Spleen (tissue), 13 donors: ENCODE measurements at places on chromosomes 3 and 15. TPM values are rescaled to one million over a fixed set of nuclear protein-coding genes. Genes with fewer than 3 reads are reported as not detected.

GRM7 gene
- polyA plus RNA-seq = not detected

DNA sequence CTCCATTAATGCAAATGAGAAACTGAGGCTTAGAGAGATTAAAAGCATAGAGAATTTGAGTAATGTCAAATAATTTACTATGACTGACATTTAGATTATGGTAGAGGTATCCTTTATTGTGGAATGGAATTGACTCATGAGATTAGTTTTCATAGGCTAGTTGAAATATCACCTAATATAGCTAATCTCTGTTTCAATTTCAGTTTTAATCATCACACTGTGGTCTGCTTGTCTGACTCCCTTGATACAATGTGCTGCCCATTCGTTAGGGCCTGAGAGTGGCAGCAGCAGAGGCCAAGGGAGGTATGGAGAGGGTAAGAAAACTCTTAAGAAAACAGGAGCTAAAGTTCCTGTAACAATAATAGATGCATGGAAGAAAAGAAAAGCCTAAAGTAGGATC is 13.2 kb upstream of the ZBTB20 start:
- DNase-seq = no peak

DNA sequence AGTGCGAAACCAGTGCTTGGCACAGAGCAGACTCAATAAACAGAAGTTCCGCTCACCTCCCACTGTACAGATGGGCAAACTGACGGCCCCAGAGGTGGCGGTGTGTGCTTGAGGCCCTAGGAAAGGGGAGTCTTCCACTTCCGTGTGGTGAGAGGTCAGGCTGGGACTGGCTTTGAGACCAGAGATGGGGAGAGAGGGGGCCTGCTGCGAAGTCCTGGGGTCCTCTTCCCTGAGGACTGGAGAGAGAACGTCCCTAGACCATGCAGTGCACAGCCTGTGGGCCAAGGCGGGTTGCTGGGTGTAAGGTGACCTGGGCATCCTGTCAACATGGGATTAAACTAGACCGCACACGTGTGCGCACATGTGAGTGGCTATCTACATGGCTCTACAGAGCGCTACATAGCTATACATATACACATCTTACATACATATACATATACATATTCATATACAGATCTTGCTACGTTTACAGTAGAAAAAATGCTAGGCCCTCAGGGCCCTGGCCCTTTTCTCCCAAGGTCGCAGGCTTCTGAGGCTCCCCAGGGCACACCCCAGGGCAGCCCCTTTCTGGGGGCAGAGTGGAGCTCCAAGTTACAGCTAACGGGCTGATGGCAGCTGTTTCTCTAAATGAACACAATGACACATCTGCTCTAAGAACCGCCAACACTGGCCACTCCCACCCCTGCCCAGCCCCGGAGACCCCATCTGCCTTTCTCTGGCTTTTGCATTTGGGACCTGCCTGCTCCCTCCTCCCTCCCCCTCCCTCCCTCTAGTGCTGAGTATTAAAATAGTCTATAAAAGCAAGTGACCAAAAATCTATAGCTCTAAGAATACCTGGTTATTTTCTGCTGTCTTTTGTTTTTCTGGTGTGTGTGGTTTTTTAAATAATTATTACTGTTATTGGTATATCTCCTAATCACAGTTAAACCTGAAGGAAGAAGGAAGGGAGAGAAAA is 47.0 kb downstream of the HCN4 start:
- DNase-seq = peak; percentile 50

SLCO2A1 gene
- polyA plus RNA-seq = 4.8 TPM

- no peak for DNase-seq
These were observed 69.8 kb upstream of the BFSP2 start for GRCh38 chr3:133330065-133330464.

GRCh38 chr3:46921871-46922271 is 44.4 kb downstream of the PTH1R start:
- DNase-seq = peak; percentile 61

DNA sequence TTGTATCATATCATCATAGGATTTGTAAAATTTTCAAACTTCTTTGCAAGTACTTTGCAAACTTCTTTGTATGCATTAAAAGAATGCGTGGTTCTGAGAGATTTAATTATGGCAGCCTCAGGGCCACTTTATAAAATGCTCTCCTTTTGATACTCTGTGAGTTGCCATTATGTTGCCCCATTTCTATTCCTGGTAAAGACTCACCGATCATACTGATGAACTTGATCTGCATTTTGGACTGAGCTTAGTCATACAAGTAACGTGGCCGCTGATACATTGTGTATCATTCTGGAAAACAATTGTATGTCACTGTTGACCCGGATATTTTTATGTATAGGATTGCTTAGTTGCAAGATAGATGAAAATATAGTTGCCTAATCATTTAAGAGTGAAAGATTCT is 38.8 kb downstream of the AKAP13 start:
- DNase-seq = no peak

UPK1B gene
- polyA plus RNA-seq = not detected

DNA sequence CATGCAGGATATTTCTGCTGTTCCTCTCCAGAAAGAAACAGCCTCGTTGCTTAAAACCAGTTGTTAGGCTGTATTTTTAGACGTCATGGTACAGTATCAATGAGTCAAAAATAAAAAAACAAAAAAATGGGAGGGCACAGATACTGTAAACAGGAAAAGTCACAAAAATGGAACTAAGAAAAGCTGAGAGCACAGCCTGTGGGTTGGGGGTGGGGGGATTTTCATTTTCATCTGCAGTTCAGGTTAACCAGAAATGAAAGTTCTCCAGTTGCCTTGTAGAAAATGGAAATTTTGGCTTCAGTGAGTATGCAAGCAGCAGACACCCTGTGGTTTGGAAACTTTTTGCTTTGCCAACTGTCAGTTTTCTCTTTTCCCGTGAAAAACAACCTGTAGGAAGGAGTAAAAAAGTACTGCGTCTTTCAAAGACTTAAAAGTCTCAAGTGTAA is 59.0 kb downstream of the FRMD4B start:
- no peak for DNase-seq

- DNase-seq = no peak
These were observed 137.4 kb downstream of the MBNL1 start for GRCh38 chr3:152405915-152406802.

DNA sequence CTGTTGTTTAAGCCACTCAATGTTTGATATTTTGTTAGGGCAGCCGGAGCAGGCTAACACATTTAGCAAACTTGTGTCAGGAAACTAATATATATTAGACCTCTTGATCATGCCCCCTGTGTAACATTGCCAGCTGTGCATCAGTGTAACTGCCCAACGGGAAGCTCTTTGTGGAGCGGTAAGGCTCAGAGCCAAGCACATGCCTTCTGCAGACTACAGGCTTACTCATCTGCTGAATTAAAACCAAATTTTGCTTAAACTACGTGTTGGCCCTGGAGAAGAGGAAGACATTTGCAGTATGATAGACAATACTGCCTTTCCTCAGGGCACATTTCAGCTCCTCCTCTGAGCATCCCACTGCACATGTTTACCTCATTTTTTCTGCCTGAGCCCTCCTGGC is 50.5 kb upstream of the KCNMB2 start:
- no peak for DNase-seq

DNA sequence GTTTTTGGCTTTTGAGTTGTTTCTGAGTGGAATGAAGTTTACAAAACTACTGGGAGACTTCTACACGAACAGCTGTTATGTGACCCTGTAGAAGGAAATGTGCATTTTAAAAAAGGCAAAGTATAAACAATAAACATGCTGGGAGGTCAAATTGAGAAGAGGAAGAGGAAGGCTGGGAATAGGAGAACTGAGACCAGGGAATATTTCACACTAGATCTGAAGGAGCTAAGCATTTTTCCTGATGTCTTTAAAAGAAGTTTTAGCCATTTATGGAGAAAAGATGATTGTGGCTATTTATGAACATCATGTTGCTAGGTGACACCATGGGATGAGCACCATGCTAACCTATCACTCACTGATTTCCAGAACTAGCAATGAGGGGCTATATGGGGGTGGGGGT is 76.3 kb upstream of the FAM98B start:
- no peak for DNase-seq

GOLGA6B gene
- polyA plus RNA-seq = not detected

STAB1 gene
- polyA plus RNA-seq = 1,275 TPM

USP13 gene
- polyA plus RNA-seq = 1.1 TPM

DNA sequence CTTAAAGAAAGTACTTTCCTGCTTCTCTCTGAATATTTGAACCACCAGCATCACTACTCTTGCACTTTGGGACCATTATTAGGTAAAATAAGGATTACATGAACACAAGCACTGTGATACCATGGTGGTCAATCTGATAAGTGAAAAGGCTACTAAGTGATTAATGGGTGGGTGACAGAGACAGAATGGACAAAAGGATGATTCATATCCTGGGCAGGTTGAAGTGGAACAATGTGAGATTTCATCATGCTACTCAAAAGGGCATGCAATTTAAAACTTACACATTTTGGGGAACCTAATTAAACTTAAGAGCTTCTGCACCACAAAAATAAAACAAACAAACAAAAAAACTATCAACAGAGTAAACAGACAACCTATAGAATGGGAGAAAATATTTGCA is 172.0 kb upstream of the CD96 start:
- no peak for DNase-seq
